ENCODE measurements at places on chromosomes 3 and 15. TPM values are rescaled to one million over a fixed set of nuclear protein-coding genes. Genes with fewer than 3 reads are reported as not detected.

DNA sequence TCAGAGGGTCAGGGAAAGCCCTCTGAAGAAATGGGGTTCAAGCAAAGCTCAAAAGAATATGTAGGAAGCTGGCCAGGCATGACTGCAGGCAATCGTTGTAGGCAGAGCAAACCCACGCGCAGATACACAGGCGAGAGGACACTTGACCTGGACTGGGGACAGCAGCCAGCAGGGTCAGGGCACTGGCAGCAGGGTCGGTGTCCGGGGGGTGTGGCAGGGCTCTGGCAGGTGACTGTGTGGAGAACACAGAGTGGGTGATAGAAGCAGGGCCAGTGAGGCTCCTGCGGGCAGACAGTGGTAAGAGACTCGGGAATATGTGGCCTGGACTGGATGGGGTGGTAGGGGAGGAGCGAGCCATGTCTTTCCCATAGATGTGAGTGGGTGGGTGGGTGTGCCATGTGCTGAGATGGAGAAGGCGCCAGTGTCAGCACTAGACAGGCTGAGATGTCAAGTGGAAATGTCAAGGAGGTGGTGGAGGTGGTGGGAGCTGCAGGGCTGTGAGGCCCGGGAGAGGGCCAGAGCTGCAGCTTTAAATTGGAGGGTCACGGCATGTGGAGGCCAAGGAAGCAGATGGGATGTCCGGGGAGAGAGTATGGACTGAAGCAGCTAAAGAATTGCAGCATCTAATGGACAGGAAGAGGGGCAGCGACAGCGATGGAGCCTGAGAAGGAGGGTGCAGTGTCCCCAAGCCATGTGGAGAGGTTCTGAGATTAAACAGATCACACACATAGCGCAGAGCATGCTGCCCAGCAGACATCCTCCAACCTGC is 13.4 kb downstream of the TMEM43 start:
- DNase-seq = no peak

GRCh38 chr15:91228383-91228782 is 128.3 kb downstream of the SV2B start:
- no peak for DNase-seq

GRCh38 chr15:60004846-60005351 is 788 bp downstream of the FOXB1 start:
- no peak for DNase-seq

GRCh38 chr3:197468167-197468566 is 87.6 kb downstream of the BDH1 start:
- DNase-seq = no peak

The PRICKLE2 gene
- 28.3 TPM for total RNA-seq

GRCh38 chr15:45670511-45670910 is 35.7 kb downstream of the SQOR start:
- no peak for DNase-seq

DNA sequence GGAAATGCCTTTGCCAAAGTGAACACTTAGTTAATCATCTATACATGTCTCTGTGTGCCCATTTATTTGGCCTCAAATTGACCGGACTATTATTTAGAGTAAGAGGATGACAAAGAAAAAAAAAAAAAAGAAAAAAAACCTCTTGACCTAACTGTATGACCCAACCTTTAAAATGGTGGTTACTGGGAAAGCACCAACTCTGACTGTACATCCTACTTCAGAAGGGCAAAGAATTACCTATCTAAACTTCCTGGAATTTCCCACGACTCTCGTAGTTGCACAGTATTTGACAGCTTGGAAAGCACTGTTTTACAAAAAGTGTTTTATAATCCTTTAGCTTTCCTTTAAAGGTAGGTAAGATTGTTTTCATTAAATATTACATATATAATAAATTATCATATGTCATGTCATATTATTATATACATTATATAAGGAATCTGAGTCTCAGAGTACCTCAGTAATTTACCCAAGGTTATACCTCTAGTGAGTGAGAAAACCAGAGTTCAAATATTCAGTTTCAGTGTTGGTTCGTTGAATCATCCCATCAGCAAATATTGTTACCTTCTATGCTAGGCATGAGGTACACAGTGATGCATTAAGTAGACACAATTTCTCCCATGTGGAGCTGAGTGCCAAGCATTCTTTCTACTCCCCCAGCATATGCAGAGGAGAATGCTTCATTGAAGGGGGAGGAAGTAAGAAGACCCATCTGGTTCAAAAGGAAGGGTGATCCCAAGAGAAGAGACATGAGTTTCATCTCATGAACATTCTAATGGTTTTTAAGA is 5.0 kb downstream of the BCL2A1 start:
- DNase-seq = no peak

- DNase-seq = no peak
Observed at GRCh38 chr15:60222404-60222803, 175.4 kb downstream of the ANXA2 start.

Data from mucosa of gallbladder (tissue), 1 donor.